ENCODE measurements at places on chromosomes 12 and 14. TPM values are rescaled to one million over a fixed set of nuclear protein-coding genes. Genes with fewer than 3 reads are reported as not detected.

Gene B4GALNT3
- 1.8 TPM for total RNA-seq

Gene PARPBP
- total RNA-seq: 1.0 TPM

Gene STAC3
- 0.87 TPM for total RNA-seq

Gene NAV3
- total RNA-seq: 66.3 TPM

Gene DYRK4
- 61.1 TPM for total RNA-seq

Gene MYF5
- not detected for total RNA-seq

Gene OR4E2
- total RNA-seq: not detected

Gene KRT78
- total RNA-seq: 1.0 TPM

Gene PXN
- 10.1 TPM for total RNA-seq

Gene DPF3
- 10.6 TPM for total RNA-seq

Gene KRT72
- 0.21 TPM for total RNA-seq

Gene FRS2
- 25.8 TPM for total RNA-seq

Gene ETFBKMT
- 2.1 TPM for total RNA-seq

Gene OGFOD2
- total RNA-seq: 8.4 TPM

Gene OR11G2
- 0.31 TPM for total RNA-seq

Gene ADAMTS20
- total RNA-seq: 0.05 TPM

Gene CISTR
- 1.1 TPM for total RNA-seq

Gene BMP4
- 26.0 TPM for total RNA-seq

Gene OVCH1
- 0.49 TPM for total RNA-seq

Gene IAPP
- total RNA-seq: 0.49 TPM

Gene KCNK10
- total RNA-seq: 6.0 TPM

Gene COQ5
- total RNA-seq: 36.5 TPM

Data from motor neuron (in vitro differentiated cells).